HL-60 (cell line): ENCODE measurements at places on chromosomes 11 and 22.

DNA sequence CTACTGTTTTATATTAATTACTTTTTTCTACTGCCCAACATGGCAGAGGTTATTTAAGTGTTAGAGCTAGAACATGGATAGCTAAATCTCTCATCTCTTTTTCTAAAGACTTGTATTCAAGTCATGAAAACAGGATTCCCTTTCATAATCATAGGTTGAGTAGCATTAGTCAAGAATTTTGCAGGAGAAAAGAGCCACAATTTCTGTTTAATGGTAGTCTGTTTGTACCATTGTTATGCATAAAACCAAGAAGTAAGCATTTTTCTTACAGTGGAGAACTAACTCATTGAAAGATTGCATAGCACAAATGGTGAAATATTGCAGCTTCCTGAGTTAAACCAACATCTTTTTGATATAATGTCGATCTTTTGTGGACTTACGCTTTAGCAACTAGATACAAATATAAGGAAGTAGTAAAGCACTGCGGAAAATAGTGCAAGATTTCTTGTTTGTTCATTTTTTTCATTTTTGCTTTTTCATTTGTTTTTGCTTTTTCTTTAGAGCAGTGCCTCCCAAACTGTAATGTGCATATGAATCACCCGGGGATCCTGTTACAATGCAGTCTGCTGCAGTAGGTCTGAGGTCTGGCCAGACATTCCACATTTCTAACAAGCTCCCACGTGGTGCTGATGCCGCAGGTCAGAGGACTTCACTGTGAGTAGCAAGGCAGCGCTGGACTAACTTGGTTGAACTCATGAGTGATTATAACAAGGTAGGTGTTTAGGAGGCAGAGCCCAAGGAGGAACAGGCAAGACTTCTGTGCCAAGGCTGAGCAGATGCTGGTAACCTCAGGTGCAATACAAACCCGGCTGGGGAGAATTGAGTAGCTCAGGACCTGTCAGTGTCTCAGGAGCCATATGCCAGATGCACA, 4.6 kb downstream of the ETS1 start:
- DNase-seq, result peak; percentile 32

GRCh38 chr11:92246630-92247029, 22.0 kb downstream of the FAT3 start:
- no peak for DNase-seq

- DNase-seq, result no peak
These were observed 200.5 kb downstream of the TRIM29 start for GRCh38 chr11:119937412-119937811.

DNA sequence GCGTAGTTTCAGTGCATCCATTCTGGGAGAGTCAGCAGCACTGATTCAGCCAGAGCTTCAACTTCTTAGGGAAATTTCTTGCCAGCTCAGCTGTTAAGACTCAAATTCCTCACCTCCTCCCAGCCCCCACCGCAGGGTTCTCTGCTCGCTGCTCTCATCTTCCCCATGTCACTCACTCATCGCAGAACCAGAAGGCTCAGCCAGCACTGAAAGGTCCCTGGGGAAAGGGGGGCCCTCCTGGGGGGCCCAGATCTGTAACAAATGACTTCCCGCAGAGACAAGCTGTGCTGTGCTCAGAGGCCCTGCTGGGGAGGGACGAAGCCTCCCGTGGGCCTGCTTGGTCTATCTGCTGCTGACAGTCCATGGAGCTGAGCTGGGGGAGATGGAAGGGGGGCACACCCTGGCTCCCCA, 220.6 kb downstream of the NTM start:
- DNase-seq, result no peak

DNA sequence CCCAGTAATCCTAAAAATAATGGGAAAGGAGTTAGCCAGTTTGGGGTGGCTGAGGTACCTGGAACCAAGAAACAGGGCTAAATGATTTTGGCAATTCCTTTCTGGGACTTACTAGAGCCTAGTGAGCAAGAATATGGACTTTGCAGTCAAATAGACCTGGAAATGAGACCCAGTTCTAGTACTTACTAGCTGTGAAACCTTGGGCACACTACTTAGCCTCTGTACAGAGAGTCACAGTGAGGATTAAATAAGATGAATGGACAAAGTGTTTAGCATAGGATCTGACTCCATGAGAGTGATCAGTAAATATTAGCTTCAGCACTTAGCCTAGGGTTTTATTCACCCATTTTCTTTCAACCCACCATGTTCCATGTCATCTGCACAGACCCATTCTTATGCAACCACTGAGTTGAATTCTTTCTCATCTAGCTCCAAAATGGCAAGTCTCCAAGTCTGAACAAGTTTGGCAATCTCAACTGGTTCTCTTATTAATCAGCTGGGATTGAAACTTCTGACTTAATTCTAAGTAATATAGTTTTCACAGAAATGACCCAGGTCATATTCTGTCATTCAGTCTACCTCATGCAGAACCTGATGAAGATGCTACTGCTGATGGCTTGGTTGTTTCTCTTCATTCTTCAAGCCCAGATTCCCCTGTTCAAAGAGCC, 15.0 kb upstream of the SORL1 start:
- DNase-seq, result peak; percentile 77

DNA sequence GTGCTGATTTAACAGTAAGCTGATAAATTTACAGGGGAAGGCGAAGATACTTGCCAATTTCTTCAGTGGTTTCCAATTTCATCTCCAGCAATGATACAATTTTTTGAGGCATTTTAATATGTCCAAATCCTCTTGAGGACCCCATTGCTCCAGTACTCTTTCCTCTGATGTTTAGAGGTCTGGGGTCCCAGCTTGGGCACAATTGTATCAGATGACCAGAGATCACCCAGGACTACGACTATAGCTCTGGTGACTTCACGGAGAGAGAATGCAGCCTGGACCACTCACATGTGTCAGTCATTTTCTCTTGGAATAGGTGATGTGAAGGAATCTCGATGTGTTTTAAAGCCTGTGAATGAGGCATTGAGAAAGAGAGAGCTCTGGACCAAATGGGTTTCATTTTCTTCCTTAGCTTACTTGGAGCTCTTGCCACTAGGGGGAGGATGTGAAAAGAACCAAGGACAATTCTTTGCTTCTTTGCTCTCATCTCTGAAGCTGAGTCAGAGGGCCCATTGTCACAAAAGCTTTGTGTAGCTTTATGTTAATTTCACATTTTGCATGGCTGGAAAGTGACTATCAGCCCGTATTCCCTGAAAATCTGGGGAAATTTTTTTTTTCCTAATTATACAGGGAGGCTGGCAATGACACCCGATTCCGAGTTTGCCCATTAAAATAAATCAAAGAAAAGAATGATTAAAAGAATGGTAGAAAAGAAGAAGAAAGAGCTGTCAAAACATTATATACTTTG, 6.7 kb upstream of the CCDC90B start:
- DNase-seq, result no peak
